ENCODE measurements at places on chromosomes 7 and 10.
A peak's percentile ranks its signal among the peaks of the same experiment; 100 is the strongest.

DNA sequence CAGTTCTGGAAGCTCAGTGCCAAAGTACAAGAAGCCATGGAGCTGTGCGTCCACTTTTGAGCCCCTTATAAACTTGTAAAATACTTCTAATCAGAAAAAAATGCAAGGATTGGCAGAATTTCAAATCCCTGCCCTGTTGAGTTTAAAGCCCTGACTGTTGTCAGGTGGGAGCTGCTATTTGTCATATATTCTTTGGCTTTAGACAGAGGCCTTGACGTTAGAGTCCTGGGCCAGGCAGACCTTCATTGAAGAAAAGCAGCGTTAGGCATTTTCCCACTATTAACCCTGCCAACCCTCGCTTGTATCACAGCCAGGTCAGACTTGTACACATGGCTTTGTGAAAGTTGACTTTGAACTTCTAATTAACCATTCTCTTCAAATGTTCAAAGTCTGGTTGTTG is 155.4 kb downstream of the TWIST1 start:
- no peak overlapping the region for H3K4me3 ChIP-seq
- no peaks in the 10 kb centered on the region for H3K36me3 ChIP-seq
- DNase-seq: no peak
- no peaks in the 10 kb centered on the region for H3K4me1 ChIP-seq

GRCh38 chr7:131151034-131151433 is 176.6 kb upstream of the MKLN1 start:
- no peak for DNase-seq
- no peaks in the 10 kb centered on the region for H3K36me3 ChIP-seq
- H3K27me3 ChIP-seq: no peaks in the 10 kb centered on the region
- H3K4me3 ChIP-seq: no peak overlapping the region
- no peaks in the 10 kb centered on the region for H3K4me1 ChIP-seq

- no peaks in the 10 kb centered on the region for H3K36me3 ChIP-seq
- H3K27me3 ChIP-seq: peaks cover 31% of the 10 kb centered on the region
- H3K27ac ChIP-seq: no peak overlapping the region
- no peak overlapping the region for H3K4me3 ChIP-seq
- DNase-seq: no peak
These were observed 61.1 kb upstream of the SEM1 start for GRCh38 chr7:96770758-96771157.

DNA sequence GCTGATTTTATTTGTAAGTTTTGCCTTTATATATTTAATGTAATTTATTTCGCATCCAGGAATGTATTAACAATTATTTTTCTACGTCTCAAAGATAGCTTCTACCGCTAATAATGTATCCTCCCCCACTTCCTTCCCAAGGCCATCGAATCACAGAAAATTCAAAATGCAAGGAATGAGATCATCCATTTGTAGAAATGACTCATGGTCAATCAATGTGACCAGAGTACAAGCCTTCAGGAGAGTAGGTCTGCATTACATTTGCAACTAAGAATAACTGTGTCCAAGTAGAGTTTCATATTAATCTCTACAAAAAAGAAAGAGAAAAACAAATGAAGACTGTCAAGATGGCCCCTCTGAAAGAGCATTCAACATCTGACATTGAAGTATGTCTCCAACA is 205.9 kb upstream of the PHF14 start:
- H3K36me3 ChIP-seq: no peaks in the 10 kb centered on the region
- H3K4me1 ChIP-seq: no peaks in the 10 kb centered on the region
- no peak overlapping the region for H3K4me3 ChIP-seq

DNA sequence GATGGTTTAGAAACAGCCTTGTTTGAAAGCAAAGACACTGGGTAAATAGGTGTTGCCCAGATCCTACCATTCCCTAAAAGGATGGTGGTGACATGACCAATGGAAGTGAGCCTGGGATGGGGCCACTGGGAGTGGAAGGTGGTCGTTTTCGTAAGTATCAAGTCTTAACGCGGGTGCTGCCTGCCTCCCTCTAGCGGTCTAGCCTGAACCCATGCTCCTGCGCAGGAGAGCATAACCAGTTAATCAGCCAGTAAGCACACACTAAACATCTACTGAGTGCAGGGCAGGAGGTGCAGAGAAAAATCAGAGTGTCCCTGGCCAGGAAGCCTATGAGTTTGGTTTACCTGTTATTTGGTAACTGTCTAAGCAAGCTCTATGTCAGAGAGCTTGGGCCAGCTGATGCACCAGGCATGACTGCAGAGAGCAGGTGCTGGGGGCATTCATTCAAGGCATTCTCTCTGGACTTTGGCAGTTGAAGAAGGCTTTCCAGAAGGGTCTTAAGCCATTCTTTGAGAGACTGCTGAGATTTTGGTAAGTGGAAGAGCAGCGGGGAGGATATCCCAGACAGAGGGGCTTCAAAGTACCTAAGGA is 930 bp downstream of the GARIN1A start:
- H3K36me3 ChIP-seq: peaks cover 5% of the 10 kb centered on the region
- H3K27me3 ChIP-seq: peaks cover 29% of the 10 kb centered on the region
- no peak overlapping the region for H3K4me3 ChIP-seq

GRCh38 chr7:43439631-43440401 is 143.1 kb upstream of the STK17A start:
- peaks cover 3% of the 10 kb centered on the region for H3K4me1 ChIP-seq
- DNase-seq: peak; percentile 18

DNA sequence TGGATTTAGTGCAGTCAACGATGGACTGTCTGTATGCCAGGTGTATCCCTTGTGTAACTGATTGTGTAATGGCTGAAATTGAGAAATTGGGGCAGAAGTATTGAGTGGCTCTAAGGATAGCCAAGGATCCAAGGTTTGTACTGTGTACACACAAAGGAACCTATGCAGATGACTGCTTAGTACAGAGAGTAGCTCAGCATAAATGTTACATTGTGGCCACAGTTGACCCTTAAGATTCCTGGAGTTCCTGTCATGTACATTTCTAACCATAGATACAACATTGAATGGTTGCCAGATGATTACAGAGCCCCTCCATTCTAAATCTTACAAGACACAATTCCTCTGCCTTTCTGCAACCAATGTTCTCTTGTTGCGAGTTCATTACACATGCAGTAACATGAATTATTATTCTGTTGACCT is 25.3 kb downstream of the CCDC126 start:
- H3K36me3 ChIP-seq: peaks cover 3% of the 10 kb centered on the region
- no peak for DNase-seq
- peaks cover 27% of the 10 kb centered on the region for H3K4me1 ChIP-seq
- no peak overlapping the region for H3K27ac ChIP-seq
- no peaks in the 10 kb centered on the region for H3K27me3 ChIP-seq

GRCh38 chr10:22570733-22571430 is 143.5 kb downstream of the PIP4K2A start:
- H3K36me3 ChIP-seq: peaks cover 75% of the 10 kb centered on the region
- H3K27ac ChIP-seq: peak overlapping the region; percentile 97
- peak overlapping the region; percentile 41 for H3K4me3 ChIP-seq

- no peak overlapping the region for H3K27ac ChIP-seq
- no peak overlapping the region for H3K4me3 ChIP-seq
- DNase-seq: no peak
- no peaks in the 10 kb centered on the region for H3K27me3 ChIP-seq
- H3K4me1 ChIP-seq: peaks cover 9% of the 10 kb centered on the region
These were observed 53.0 kb downstream of the PDZD8 start for GRCh38 chr10:117322260-117322659.

DNA sequence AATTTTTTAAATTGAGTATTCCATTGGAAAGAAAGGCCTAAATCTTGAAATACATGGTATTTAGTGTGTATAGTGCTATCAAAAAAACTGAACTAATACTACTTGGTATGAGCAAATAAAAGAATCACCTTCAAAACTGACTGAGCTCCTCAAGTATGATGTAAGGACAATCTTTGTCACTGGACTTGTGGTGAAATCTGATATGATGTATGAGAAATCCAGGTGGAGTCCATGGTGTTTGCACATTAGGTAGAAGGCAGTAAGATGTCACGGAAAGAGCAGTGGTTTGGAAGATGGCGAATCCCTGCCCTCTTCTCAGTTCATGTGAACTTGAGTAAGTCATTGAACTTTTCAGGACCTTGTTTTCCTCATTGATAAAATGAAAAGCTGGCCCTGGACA is 62.1 kb upstream of the COL1A2 start:
- no peak overlapping the region for H3K4me3 ChIP-seq
- no peaks in the 10 kb centered on the region for H3K4me1 ChIP-seq
- peaks cover 2% of the 10 kb centered on the region for H3K36me3 ChIP-seq

DNA sequence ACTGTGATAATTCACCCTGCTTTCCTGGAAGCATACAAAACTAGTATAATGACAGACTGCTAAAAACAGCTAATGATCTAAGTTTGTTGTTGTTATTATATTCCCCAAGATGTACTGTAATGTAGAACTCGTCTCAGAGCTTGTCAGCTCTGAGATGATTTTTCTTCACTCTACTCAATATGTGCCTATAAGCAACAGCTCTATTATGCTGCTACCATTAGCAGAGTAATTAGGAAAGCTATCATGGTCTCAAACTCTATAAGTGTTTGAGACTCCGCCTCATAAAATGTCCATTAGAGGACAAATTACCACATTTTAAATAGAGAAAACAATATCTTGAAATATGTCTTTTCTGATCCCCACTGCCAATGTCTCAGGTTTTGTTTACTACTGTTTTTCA is 476.5 kb upstream of the PCDH15 start:
- H3K36me3 ChIP-seq: peaks cover 2% of the 10 kb centered on the region
- H3K4me1 ChIP-seq: no peaks in the 10 kb centered on the region
- H3K27ac ChIP-seq: no peak overlapping the region
- DNase-seq: no peak
- no peaks in the 10 kb centered on the region for H3K27me3 ChIP-seq

- no peak for DNase-seq
- peaks cover 77% of the 10 kb centered on the region for H3K4me1 ChIP-seq
- peaks cover 51% of the 10 kb centered on the region for H3K36me3 ChIP-seq
These were observed 2.1 kb downstream of the VSIR start for GRCh38 chr10:71771204-71771603.

DNA sequence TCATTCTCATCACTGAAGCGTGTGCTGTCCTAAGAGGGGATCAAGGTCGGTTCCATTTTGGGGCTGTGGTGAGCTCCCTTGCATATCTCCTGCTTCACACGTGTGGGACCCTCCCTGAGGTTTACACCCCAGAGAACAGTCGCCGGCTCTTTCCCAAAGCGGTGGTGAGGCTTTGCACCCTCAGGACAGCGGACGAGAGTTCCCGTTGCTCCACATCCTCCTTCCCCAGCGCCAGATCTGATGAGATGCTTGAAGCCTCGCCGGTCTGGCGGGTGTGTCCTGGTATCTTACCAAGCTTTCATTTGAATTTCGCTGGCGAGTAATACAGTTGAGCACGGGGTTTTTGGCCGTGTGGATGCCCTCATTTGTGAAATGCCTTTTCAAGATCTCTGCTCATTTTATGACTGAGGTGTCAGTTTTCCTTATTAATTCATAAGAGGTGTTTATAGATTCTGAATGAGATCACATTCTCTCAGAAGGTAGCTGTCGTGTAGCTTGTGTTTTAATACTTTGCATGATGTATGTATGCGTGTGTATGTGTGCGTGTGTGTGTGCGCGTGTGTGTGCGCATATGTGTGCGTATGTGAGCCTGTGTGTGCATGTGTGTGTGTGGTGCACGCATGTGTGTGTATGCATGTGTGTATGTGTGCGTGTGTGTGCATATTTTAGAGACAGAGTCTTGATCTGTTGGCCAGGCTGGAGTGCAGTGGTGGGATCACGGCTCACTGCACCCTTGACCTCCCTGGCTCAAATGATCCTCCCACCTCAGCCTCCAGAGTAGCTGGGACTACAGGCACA is 30.7 kb downstream of the ELFN1 start:
- peaks cover 4% of the 10 kb centered on the region for H3K4me1 ChIP-seq
- no peak for DNase-seq
- no peak overlapping the region for H3K4me3 ChIP-seq
- peaks cover 3% of the 10 kb centered on the region for H3K36me3 ChIP-seq
- H3K27ac ChIP-seq: no peak overlapping the region

GRCh38 chr10:34179280-34179679 is 635.8 kb downstream of the PARD3 start:
- no peak overlapping the region for H3K4me3 ChIP-seq
- DNase-seq: no peak
- no peaks in the 10 kb centered on the region for H3K36me3 ChIP-seq
- H3K4me1 ChIP-seq: no peaks in the 10 kb centered on the region

- H3K4me3 ChIP-seq: peak within 1 kb of the TSS; percentile 89
- peaks cover 41% of the 10 kb centered on the region for H3K36me3 ChIP-seq
- H3K27me3 ChIP-seq: peaks cover 23% of the 10 kb centered on the region
- DNase-seq: peak; percentile 67
- H3K27ac ChIP-seq: peak within 1 kb of the TSS; percentile 97
- peaks cover 29% of the 10 kb centered on the region for H3K4me1 ChIP-seq
These were observed at the start of gene FOXK1 for GRCh38 chr7:4681886-4682620. Gene FOXK1 (plus strand): TSS chr7:4682295. CDS start chr7:4682309, 14 bp downstream.

DNA sequence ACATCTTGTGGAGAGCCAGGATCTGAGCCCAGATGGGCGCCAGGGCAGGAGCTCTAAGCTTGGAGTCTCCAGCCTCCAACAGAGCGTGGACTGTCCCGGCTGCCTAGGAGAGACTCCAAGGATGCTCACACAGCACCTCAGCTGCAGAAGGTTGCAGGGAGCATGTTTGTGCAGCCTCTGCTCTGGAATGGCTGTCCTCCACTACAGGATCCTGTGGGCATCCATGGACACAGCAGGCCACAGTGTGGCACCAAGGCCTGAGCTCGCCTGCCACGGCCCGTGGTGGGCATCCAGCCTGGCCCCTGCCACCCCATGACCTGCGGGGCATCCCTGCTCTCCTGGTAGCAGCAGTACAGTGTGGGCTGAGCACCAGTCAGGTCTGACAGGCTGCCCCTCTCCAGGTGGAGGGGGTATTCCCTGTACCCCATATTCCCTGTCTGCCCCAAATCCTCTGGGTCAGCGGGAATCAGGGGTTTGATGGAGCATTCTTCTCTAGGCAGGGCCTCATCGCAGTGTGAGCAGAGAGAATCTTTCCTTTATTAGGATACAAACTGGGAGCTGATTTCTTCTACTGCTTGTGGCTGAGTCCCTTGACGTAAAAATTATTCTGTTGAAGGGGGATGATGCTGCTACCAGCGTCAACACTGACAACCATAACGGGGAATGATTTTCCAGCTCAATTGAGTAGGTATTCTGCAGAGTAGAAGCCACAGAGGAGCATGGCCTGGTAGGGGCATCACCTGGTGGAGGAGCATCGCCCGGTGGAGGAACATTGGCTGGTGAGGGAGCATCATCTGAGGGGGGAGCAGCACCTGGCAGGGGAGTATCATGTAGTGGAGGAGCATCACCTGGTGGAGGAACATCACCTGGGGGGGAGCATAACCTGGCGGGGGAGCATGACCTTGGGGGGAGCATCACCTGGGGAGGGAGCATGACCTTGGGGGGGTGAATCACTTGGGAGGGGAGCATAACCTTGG is 60.6 kb downstream of the GLRX3 start:
- peaks cover 3% of the 10 kb centered on the region for H3K27me3 ChIP-seq
- H3K36me3 ChIP-seq: peaks cover under 1% of the 10 kb centered on the region
- H3K4me3 ChIP-seq: no peak overlapping the region

GRCh38 chr7:120053390-120053961 is 219.5 kb upstream of the KCND2 start:
- H3K4me1 ChIP-seq: no peaks in the 10 kb centered on the region
- H3K36me3 ChIP-seq: no peaks in the 10 kb centered on the region
- H3K4me3 ChIP-seq: no peak overlapping the region
- no peaks in the 10 kb centered on the region for H3K27me3 ChIP-seq
- no peak overlapping the region for H3K27ac ChIP-seq
- DNase-seq: no peak
